Activated CD4-positive, alpha-beta memory T cell treated with anti-CD3 and anti-CD28 coated beads for 36 hours (primary cell): ENCODE measurements at places on chromosomes 12 and 14. TPM values are rescaled to one million over a fixed set of nuclear protein-coding genes. Genes with fewer than 3 reads are reported as not detected.

GRCh38 chr12:44224399-44225148 lies 388.7 kb downstream of the TMEM117 start:
- no peak for DNase-seq

GRCh38 chr12:72011374-72011773 lies 72.7 kb downstream of the TPH2 start:
- DNase-seq, result no peak

GRCh38 chr12:97216848-97217247 lies 245.8 kb upstream of the RMST start:
- no peak for DNase-seq

GRCh38 chr14:68958553-68958952 lies 20.5 kb downstream of the ACTN1 start:
- no peak for DNase-seq

The MYRFL gene
- total RNA-seq, result not detected

The TMEM263 gene
- 37.8 TPM for total RNA-seq

The KERA gene
- total RNA-seq, result not detected

The FGF6 gene
- total RNA-seq, result not detected

The CMA1 gene
- total RNA-seq, result not detected
